Cortex of kidney (tissue), 1 donor: ENCODE measurements at places on chromosomes 7 and 10.

DNA sequence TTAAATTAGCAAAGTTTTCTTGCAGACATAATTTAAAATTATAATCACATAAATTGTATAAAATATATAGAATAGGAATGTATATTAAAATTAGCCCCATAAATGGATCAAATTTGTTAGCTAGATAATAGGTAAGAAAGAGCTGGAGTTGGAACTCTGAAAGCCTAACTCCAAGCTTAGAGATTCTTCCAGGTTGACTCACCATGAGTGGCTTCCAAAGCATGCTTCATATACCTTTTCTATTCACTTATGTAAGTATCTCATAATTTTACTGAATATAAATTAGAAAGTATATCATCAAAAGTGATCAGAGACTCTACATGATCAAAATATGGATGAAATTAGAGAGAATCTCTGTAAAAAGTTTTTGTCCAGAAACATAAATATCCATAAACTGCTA is 320.7 kb upstream of the MAGI2 start:
- no peak for DNase-seq

- no peak for DNase-seq
Measured at GRCh38 chr10:71625445-71626175, 94.0 kb downstream of the C10orf105 start.

DNA sequence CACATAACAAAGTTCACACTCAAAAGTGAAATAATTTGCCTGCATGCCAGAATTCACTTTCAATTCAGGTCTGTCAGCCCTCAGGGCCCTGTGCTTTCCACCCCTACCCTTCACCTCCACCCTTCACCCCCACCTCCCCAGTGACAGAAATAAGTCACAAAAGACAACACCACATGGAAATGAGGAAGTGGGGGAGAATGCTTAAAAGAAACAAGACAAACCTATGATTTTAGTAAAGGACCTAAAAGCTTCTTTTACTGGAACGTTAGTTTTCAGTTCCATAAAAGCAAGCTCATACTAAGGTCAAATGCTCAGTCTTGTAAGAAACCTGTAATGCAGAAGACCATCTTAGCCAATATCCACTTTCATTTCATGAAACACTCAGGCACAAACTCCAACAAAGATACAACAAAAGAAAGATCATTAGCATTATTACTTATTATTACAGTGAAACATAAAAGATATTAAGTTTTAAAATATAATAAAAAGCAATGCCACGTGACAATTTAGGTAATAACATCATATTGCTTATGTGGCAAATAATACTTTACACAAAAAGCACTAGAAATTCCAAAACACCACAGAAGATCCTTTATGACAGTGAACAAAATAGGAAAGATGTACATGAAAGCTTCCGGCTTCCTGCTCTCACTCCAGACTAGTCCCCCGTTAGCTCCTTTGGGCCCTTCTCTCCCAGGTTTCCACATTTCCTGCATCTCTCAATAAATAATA is 112.1 kb downstream of the LMBR1 start:
- DNase-seq, result no peak

- DNase-seq, result no peak
Measured at GRCh38 chr10:124251317-124252065, 158.1 kb upstream of the CHST15 start.

GRCh38 chr10:4704034-4704545 is 121.9 kb upstream of the AKR1E2 start:
- no peak for DNase-seq

DNA sequence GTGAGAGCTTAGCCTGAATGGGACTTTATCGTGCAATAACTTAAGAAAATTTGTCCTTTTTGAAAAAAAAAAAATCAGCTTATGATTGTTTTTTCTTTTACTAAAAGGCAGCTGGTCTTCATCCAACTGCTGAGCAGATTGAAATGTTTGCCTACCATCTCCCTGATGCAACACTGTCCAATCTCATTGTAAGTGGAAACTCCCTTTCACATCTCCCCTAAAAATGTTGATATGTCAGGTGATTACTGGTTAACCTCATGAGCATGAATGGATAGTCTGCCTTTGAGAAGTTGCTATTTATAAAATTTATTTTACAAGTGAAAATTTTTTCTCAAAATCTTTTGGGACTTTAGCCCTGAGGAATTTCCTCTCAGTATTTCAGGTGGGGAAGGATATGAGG is 17.8 kb upstream of the HKDC1 start:
- no peak for DNase-seq

- DNase-seq, result no peak
Measured at GRCh38 chr10:89591796-89592271, 53.2 kb downstream of the PANK1 start.

- DNase-seq, result no peak
Measured at GRCh38 chr7:43325595-43325994, 213.1 kb downstream of the HECW1 start.

- no peak for DNase-seq
Measured at GRCh38 chr10:110458266-110458920, 39.3 kb upstream of the DUSP5 start.

DNA sequence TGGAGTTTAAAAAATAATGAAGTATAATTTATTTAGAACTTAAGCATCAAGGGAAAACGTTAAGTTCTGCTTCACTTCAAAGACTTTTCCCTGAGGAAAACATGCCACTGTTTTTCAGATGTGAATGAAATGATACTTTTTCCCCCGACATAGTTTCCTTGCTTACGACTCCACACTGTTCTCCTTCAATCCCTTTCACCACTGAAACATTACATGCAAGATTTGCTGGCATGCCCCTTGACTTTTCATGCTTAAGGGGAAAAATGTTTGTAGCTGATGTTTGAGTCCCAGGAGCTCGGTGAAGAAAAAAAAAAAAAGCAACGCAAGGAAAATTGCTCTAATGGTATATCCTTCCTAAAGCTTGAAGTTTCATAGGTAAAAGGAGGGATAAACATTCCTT is 10.0 kb downstream of the GLI3 start:
- no peak for DNase-seq

DNA sequence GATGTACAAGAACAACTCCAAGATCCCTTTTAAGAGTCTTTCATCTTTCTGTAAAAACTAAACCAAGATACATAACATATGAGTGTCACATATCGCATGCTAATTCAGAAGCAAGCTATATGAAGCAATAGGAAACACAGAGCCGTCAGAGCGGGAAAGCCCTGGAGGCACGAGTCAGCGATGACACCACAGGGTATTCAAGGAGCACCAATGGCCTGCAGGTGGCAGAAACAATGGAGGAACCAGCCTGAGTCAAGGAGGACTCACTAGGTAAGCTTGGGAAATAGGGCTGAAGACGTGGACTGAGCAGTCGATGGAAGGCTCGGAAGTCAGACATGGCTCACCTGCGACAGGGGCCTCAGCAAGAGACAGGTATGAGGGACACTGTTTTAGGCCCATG is 214.4 kb downstream of the FAM107B start:
- no peak for DNase-seq

DNA sequence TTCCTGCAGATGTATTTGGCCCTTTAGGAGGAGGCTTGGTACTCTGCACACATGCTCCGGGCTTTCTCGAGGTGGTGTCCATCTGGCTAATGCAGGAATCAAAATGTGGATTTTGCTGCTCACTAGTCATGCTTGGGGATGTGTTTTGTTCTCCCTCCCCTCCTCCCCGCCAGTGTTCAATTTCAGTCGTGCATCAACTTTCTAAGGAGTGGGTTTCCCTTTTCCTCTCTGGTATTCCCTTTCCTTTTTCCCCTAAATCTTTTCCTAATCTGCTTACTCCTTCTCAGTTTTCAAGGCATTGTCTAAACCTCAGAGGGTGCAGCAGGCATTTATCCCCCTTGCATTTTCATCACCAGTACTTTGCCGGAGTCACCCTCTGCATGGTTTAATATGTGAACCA is 201.8 kb downstream of the CCDC3 start:
- no peak for DNase-seq

DNA sequence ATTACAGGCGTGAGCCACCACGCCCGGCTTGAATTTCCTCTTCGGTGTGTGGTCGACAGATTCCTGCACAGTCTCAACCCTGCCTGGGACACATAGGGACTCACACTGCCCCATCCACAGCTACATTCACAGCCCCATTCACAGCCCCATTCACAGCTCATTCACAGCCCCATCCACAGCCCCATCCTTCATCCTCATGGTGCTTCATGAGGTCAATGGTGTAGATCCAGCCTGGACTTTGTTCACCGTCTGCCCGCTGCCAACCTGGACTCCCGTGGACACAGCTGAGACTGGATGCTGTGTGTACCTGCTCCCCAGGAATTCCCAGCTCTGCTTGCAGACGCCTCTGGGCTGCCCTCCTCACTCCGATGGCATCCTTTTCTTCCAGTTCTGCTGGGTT is 5.2 kb downstream of the IDI2 start:
- no peak for DNase-seq

- DNase-seq, result no peak
Measured at GRCh38 chr10:71299071-71299785, 19.8 kb upstream of the SLC29A3 start.

DNA sequence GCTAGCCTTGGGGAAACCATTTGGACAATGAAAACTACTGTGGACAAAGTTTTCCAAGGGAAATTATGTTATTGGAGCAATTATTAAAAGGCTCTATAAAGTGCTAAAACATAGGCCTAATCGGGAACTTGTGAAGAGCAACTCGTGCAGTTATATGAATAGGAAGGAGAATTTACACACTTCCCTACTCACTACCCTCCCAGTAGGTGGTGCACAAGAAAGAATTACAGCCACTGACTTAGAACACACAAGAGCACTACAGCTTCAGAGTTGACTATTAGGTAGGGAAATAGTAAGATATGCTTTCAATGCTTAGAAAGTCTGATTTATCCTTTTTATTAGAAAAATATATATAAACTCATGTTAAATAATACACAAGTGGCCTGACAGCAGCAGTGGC is 47.2 kb downstream of the GSAP start:
- DNase-seq, result no peak

DNA sequence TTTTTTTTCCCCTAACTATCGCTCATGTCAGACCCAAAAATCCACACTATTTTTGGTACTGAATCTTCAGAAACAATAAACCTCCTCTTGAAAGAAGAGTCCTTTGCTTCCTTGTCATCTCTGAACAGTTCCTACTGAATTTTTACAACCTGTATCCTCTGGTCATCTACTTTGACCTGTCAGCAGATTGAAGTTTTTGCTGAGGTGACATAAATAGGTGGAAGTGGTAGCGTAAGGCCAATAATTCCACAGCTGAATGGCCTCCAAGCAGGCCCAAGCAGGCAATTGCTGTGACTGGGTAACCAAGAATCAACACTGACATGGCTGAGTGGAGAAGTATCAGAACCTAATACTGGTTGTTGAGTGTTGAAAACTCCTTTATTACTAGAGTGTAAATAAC is 117.4 kb upstream of the MAGI2 start:
- no peak for DNase-seq

- no peak for DNase-seq
Measured at GRCh38 chr7:46145412-46145811, 224.3 kb upstream of the IGFBP3 start.

- DNase-seq, result no peak
Measured at GRCh38 chr7:11457419-11457818, 374.6 kb downstream of the THSD7A start.

- DNase-seq, result no peak
Measured at GRCh38 chr10:94963901-94964300, 25.4 kb downstream of the CYP2C9 start.

GRCh38 chr10:71263376-71263775 is 51.0 kb downstream of the UNC5B start:
- DNase-seq, result no peak

DNA sequence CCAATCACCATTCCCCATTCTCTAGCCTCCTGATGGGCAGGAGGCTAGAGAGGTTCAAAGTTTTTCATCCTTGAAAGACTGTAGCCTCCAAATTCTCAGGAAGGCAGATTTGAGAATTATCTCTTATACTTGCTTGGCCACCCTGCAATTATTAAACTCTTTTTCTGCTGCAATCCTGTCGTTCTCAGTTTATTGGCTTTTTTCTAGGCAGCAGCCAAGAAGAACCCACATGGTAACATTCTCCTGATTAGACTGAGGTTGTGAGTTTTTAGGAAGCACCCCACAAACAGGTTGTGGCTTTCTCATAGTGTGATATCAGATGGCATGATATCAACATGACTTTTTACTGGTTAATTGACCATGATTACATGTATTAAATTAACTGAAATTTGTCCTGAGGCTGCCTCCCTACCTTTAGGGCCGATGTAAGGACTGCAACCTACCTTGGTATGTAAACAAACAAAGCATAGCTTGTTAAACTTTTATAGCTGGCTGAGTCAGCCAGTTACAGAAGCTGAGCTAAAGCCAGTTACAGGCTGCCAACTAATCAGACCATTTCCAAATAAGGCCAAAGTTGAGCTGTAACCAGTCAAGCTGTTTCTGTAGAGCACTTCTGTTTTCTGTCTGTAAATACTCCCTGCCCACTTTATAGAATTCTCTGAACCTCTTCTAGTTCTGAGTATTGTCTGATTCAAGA is 3.2 kb upstream of the ZNF248 start:
- no peak for DNase-seq

DNA sequence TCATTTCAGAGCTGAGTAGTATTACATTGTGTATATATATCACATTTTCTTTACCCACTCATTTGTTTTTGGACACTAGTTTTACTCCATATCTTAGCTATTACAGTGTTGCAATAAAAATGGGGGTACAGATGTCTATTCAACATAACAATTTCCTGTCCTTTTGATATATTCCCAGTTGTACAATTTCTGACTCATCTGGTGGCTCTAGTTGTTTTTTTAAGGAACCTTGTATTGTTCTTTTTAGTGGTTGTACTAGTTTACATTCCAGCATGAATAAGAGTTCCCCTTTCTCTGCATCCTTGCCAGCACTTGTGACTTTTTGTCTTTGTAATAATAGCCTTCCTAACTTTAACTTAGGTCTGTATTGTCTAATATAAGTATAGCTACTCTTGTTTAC is 739.9 kb downstream of the XPNPEP1 start:
- DNase-seq, result no peak

GRCh38 chr10:31515819-31516402 is 196.9 kb downstream of the ZEB1 start:
- DNase-seq, result no peak
